Hematopoietic multipotent progenitor cell treated with erythropoietin and hydrocortisone succinate and interleukin-3 and kit ligand, for 15 days (in vitro differentiated cells): ENCODE measurements at places on chromosomes 12 and 14.

GRCh38 chr14:74064426-74064825 is 19.8 kb downstream of the ALDH6A1 start:
- no peak for DNase-seq

GRCh38 chr14:101410126-101410525 is 151.2 kb upstream of the DIO3 start:
- DNase-seq = no peak

DNA sequence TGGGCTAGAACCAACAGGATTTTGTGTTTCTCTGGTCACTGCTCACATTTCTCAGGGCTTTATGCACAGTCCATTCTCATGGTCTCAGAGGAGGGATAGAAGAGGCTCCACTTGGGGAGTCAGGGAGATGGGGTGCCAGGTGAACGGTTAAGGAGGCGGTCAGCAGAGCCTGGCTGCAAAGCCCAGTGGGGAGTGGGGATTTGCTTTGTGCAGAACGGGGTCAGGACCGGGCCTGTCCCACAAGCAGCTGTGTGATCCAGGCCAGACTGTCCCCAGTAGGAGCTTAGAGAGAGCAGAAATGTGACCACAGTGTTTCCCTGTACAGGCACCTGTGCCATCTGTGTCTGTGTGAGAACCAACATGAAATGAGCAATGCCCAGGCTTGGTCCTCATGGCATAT is 4.1 kb downstream of the CMTM5 start:
- DNase-seq = no peak

GRCh38 chr14:29442696-29443095 is 485.0 kb downstream of the PRKD1 start:
- DNase-seq = no peak

- DNase-seq = no peak
These were observed 206.9 kb downstream of the PELI2 start for GRCh38 chr14:56324856-56325699.

- no peak for DNase-seq
These were observed 915.8 kb downstream of the VRK1 start for GRCh38 chr14:97713023-97713422.

GRCh38 chr14:96098309-96098998 is 59.3 kb downstream of the C14orf132 start:
- DNase-seq = no peak

- DNase-seq = no peak
These were observed 8.7 kb downstream of the TMEM253 start for GRCh38 chr14:21109377-21110138.

GRCh38 chr12:13368971-13369370 is 172.4 kb downstream of the EMP1 start:
- DNase-seq = no peak

DNA sequence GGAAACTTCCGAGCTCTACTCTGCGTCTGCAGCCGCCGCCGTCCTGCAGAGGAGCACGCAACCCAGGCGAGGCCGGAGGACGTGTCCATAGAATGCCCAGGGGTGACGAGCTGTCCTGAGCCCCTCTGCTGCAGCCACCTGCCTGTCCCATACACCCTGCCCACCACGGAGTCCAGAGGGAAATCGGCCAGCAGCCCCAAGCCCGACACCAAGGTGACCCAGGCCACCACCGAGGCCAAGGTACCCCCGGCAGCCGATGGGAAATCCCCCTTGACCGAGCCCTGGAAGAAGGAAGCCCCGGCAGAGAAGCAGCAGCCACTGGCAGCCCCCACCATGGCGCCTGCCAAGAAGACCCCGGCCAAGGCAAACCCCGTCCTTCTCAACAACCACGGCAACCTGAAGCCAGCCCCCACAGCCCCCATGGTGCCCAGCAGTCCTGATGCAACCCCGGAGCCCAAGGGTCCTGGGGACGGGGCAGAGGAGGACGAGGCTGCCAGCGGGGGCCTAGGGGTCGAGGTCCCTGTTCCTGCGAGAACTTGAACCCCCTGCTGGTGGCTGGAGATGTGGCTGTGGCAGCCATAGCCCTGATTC is 128.7 kb upstream of the C14orf180 start:
- no peak for DNase-seq
